ENCODE measurements at places on chromosomes 3 and 15. TPM values are rescaled to one million over a fixed set of nuclear protein-coding genes. Genes with fewer than 3 reads are reported as not detected.

Gene FRMD5
- polyA plus RNA-seq = 1.8 TPM

Gene CIB2
- 35.2 TPM for polyA plus RNA-seq

Gene PPARG
- 28.5 TPM for polyA plus RNA-seq

Gene CYP19A1
- polyA plus RNA-seq = not detected

DNA sequence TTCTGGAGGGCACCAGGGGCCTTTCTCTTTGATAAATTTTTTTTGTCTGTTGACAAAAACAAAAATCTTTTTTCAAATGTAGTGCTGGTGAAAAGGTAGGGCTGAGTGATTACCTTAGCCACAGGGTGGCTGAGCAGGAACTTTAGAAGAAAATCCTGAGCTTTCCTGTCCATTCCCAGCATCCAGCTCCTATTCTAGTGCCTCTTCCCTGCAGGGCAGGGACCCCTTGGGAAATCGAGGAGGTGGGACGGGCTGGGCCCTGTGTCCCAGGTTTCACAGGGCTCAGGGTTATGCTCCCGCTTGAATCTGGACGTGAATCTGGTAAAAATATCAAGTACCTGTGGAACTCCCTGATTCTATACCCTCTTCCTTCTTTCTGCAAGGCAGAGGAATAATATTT is 31.7 kb downstream of the EDEM1 start:
- DNase-seq = no peak

- no peak for DNase-seq
Measured at GRCh38 chr15:58698887-58699641, 50.4 kb downstream of the ADAM10 start.

DNA sequence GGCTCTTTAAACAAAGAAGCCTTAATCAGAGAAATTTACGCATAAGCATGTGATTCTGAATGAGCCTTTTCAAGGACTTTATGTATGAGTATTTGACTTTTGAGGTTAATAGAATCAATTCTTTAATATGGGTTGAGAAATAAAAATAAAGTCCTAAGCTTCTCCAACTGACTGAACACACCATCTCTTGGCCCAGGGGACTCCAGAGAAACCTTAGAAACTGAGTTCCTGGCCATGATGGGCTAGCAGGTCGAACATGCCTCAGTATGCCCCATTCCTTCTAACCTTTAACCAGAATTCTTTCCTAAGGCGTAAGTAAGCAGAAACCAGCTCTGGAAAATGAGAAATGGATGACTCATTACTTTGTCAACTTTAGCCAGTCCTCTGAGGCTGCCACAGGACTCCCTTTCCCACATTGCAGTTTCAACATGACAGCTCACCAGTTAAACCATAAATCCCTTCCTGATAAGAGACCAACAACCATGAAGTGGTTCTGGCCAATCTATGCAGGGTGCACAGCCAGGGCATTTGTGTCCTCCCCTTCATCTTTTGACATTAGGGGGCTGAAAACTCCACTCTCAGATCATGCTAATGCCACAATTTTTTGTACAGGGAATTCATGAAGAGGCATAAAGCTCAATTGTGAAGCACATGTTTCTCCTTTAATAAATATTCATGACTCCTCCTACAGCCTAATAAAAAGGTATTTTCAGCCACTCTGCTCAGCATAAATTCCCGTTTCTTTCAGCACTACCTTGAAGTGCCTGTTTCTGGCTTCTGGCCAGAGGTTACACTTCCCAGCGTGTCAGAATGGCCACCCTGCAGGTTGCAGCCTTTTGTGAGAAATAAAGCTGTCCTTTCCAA is 33.3 kb downstream of the TM4SF18 start:
- DNase-seq = peak; percentile 57

- no peak for DNase-seq
Measured at GRCh38 chr3:152203652-152204051, 65.1 kb upstream of the MBNL1 start.

DNA sequence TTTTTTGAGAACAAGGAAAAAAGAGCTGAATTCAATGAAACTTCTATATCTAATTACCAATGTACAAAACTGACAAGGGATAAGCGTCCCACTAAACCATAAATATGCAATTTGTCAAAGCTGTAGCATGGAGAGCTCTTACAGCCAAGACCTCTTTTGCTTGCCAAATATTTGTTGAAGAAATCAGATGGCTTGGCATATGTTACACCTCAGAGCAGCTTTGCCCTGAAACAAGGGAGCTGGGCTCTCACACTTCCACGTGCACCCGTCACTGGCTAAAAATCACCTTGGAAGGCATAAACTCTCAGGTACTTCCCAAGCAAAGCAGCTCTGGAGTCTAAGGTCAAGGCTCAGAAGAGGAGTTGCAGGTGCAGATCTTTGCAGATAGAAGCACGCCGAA is 324.7 kb upstream of the SLCO3A1 start:
- DNase-seq = no peak

DNA sequence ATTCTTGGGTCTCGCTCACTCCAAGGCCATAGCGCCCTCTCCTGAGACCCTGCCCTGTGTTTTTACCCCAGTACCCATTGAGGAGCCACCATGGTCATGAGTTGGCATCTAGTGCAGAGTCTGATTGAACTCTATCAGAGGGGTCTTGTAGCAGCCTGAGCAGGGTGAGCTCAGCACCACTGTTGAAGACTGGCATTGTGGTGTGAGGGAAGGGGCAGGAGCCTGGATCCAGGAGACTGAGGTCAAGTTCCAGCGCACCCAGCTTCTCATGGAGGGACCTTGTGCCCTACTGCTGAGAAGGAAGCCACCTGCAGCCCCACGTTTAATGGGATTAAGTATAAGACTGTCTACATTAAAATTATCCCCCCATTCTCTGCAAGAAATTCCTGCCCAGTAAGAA is 65.8 kb upstream of the LARS2 start:
- DNase-seq = no peak

DNA sequence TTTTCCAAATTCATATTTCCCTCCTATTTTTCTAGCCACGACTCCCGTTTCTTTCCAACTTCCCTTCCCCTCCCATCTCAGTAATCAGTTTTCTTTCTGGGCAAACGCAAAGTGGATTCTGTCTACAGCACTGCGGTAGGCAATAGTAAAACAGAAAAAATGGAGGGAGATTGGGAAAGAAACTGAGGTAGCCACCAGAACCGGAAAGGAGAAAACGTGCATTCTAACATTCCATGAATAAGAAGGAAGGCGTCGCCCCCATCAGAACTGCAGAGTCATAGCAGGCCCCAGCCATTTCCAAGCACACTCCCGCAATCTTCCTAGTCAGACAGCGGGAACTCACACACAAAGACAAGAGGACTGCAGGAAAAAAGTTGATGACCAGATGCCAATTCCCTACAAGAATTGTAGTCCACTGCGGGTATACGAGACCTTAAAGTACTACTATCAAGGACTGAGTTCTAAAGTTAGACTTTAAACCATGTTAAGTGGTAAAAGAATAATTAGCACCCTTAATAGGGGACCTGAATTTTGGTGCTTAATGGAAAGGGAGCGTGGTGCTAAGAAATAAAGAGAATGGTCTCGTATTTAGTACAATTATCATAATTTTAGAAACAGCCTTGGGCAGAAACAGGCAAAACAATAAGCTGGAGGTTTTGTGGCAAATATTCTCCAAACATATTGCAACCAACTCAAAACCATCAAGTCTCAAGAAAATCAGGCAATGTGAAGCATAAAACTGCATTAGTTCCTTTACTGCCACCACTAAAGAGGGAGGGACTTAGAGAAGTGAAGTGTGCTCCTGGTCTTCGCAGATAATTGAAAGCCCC is 1.4 kb downstream of the PFN2 start:
- DNase-seq = peak; percentile 73

GRCh38 chr3:119025171-119025795 is 9.4 kb downstream of the IGSF11 start:
- no peak for DNase-seq

GRCh38 chr15:99305761-99306505 is 54.7 kb downstream of the LRRC28 start:
- peak; percentile 69 for DNase-seq

Measured in left kidney (tissue), 8 donors.